Activated naive CD4-positive, alpha-beta T cell treated with anti-CD3 and anti-CD28 coated beads for 36 hours (primary cell): ENCODE measurements at places on chromosomes 11 and 22. TPM values are rescaled to one million over a fixed set of nuclear protein-coding genes. Genes with fewer than 3 reads are reported as not detected.

RIC3 gene
- 6.8 TPM for total RNA-seq

GRCh38 chr11:113664981-113665710 lies 41.0 kb downstream of the TMPRSS5 start:
- DNase-seq, result no peak

DPAGT1 gene
- total RNA-seq, result 52.2 TPM

DNA sequence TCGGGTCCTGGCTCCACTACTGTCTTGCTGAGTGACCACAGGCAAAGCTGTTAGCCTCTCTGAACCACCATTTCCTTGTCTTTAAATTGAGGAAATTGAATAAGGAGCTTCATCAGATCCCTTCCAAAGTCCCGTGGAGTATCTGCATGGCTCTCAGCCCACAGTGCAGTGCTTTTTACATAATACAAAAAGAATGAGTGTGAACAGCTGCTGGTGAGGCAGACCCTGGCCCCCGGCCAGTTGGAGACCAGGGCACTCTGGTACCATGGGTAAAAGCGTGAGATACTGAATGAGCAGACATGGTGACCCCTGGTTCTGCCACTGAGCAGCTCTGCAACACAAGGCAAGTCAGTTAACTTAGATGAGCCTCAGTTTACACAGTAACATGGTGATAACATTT lies 86.8 kb downstream of the GALNT18 start:
- no peak for DNase-seq

- DNase-seq, result no peak
Observed at GRCh38 chr11:94401773-94402265, 600 bp upstream of the GPR83 start.

AQP11 gene
- 0.24 TPM for total RNA-seq

GRCh38 chr11:61951484-61952135 lies 1.5 kb downstream of the BEST1 start:
- no peak for DNase-seq

BRD1 gene
- total RNA-seq, result 27.0 TPM

DNA sequence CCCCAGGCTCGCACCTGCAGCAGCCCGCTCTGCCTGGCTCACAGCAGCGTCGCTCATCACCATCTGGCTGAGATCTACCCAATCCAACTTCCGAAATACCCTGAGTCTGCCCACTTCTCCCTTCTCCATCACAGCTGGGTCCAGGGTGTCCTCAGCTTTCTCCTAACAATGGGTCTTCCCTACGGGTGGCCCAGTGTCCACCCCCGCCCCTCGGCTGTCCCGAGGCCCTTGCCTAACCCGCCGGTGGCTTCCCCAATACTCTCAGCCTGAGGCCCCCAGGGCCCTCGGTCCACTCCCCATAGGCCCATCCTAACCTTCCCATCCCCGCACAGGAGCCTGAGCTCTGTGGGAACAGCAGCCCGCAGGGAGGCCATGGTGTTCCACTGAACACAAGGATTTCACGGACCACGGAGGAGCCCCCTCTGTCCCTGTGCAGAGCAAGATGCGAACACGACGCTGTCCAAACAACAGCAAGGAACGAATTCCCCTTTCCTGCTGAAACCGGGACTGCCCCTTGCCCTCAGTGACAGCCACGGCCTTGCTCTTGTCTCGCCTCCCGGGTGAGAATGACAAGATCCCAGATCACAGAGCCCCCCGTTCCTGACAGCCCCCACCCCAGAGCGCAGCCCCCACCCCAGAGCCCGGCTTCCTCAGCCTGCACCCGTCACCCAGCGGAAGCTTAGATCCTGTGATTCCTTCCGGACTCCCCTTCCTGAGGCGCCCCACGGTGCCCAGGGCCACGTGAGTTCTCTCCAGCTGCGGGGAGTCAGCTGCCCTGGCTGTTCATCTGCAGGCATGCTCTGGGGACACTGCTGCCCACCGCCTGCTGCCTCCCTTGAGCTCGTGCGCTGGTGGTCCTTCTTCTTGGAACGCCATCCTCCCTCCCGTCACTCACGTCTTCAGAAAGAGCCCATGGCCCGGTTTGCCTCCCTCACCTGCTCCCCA lies 48.8 kb upstream of the CARS1 start:
- DNase-seq, result no peak

DNA sequence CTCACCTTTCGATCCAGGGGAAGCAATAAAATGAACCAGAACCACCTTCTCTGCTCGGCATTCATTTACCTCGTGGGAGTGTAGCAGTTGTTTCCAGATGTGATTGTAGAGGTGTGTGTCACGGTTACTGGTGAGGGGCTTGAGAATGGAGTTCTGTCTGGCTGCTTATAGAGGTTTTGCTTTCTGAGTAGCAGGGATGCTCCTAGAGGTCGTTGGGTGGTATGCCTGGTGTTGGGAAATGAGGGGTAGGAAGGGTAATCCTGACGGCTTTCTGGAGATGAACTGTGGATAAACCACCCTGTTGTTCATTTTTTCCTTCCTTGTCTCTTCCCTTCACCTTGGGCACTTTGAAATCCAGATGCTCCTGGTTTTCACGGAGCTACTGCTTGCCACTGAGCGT lies 8.1 kb downstream of the TEAD1 start:
- DNase-seq, result no peak

DNA sequence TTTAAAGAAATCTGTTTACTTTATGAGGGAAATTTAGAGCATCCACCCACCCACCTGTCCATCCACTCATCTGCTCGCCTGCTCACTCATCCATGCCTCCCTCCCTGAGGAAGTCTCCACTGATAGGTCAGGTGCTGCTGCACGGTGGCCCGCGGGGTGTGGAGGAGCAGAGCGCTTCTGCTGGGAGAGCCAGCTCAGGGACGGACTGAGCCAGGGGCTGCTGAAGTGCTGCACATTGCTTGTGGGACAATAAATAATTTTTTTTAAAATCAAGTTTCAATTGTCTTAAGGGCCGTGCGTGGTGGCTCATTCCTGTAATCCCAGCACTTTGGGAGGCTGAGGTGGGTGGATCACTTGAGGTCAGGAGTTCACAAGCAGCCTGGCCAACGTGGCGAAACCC lies 148.9 kb downstream of the TBC1D22A start:
- no peak for DNase-seq

MUC5AC gene
- total RNA-seq, result not detected

DNA sequence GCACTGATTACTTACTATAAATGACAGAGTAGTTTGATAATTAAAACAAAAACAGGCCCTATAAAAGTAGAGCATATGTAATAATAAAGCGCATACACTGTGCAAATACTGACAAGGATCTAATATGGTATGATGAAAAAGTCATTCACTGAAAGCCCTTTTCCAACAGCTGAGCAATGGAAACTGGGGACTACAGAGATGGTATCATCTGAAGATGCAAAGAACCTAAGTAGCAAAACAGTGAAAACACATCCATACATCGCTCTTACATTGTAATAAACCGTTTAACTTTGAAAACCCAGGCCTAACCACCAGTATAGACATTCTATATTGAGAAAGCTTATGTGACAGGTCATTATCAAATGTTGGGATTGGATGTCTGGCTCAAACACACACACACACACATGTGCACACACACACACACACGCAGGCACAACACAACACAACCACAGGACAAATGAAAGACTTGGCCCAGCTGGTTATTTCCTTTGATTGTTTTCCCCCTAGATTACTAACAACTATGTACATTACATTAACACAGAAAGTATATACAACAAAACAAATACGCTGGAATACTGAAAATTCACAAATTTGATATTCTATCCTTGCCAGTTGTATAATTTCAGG lies 119.5 kb downstream of the APOL5 start:
- no peak for DNase-seq

CSF2RB gene
- total RNA-seq, result 0.14 TPM

DNA sequence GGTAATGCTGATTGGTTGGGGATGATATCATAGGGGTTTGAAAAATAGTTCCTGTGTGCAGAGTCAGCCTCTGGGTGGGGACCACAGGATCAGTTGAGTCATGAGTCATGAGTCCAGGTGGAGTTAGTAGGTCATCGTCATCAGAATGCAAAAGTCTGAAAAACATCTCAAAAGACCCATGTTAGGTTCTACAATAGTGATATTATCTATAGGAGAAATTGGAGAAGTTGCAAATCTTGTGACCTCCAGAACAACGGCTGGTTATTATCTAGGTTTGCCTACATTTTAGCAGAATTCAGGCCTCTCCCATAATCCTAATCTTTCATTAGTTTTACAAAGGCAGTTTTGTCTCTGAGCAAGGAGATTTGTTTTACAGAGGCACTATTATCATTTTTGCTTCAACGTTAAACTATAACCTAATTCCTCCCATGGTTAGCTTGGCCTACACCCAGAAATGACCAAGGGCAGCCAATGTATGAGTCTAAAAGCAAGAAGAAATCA lies 38.9 kb downstream of the MS4A2 start:
- DNase-seq, result no peak

DNA sequence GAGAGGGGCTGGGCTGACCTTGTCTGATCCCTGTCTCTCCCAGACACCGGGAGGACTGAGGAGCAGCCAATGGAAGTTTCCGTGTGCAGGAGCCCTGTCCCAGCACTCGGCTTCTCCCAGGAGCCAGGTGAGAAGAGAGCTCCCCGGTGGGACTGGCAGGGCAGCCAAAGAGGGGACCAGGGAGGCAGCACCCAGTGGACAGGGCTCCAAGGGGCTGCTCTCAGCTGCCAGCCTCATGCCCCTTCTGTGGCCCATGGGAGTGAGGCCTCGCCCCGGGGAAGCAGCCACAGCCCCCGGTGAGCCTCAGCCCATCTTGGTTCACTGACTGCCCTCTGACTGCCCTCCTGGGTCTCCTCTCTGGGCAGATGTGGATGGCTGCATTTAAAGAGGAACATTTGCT lies 6.8 kb downstream of the SCO2 start:
- no peak for DNase-seq

DNA sequence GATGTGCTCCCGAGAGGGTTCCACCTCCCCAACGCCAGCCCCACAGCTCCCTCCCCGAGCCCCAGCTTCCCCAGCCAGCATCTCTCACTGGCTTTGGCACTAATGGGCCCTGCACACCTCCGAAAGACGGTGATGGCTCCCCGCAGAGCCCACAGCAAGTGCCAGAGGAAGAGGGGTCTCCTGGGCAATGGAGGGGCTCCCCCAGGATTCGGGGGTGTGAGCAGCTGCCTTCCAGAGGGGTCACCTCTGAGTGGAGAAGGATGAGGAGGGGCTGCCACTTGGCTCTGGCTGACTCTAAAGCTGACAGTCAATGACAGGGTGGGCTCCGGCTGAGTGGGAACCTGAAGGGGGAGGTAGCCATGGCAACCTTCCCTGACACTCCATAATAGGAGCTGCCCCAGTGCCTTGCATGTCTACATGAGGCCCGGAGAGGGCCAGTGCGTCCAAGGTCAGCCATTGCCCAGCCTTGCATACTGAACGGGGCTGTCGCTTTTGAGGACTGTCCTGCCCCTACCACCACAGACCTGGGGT lies 98.6 kb upstream of the SYT13 start:
- no peak for DNase-seq

DNA sequence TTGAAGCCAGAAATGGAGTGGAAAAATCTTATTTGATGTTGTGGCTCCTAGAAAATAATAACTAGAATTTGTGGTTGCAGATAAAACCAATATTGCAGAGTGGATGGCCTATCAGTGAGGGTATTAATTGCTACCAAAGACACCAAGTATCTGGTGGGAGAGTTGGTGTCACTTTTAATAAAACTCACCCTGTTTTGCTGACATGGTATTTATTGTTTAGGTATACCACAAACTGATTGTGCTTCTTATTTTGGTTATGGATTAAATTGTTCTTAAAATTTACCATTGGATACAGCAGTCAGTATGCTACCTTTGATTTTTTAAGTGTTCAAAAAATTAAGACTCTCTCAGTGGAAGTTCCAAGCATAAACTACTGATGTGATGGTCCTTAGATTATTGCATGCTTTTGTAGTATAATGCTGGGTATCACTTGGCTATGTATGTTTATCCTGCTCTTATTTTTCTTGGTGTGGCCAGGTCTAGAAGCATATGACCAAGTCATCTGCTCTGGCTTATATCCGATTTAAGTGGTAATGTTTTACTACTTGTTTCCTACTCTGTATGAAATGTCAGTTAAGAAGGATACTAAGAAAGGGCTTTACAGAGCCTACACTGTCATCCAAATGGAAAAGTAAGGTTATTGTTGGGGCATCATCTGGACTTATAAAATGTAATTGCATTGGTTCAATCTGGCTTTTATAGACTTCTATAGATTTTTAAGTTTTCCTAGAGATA lies 101.6 kb downstream of the ARHGAP42 start:
- DNase-seq, result no peak

- DNase-seq, result no peak
Observed at GRCh38 chr11:29171360-29171950, 845.4 kb downstream of the KCNA4 start.

- no peak for DNase-seq
Observed at GRCh38 chr11:61838921-61839320, 10.8 kb downstream of the FADS2 start.

DNA sequence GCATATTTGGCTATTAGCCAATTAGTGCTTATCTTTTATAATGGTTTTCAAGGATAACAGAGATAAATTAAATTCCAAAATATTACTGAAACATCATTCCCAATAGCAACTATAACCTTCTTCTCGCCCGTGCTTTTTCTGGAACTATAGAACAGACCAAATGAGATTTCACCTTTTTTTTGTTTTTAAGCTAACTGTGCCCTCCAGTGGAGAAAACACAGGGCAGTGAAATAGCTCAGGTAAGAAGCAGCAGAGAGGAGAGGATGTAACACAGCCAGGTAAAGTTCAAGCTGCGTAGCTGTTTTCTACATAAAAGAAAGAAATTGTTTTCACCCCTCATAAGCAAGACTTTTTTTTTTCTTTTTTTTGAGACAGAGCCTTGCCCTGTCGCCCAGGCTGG lies 28.2 kb downstream of the HSD17B12 start:
- no peak for DNase-seq

DNA sequence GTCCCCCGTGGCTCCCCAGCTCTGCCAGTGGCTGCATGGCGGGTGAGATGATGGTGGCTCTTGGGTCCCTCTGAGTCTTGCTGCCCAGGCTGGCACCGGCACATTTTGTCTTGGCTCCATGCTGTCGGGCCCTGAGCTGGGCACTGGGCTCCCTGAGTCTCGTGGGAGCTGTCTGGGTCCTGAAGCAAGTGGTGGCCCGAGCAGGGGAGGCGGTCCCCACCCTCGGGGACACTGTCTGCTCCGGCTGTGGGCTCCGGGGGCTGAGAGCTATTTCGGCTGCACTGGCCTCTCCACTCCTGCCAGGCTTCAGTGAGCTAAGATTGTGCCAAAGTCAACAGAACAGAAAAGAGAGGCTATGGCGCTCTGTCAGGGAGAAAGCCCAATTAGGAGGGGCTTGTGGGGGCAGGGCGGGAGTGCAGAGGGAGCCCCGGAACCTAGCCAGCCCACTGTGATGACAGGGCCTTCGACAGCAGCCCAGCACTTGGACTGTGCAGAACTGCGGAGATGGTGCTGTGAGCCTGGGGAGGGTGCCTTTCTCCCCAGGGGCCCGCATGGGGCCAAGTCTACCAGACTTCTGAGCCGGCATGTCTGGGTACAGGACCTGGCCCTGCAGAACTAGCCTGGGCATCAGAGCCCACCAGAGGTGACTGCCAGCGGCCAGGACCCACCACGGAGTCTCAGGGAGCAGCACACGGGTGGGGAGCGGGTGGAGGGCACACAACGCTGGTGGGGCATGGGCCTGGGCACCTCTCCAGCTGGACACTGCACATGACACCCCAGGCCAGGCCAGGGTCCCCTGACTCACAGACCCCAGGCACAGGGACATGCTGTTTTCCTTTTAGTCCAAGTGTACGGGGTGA lies 38.0 kb downstream of the RTN4R start:
- no peak for DNase-seq
